ENCODE measurements at places on chromosomes 12 and 14. TPM values are rescaled to one million over a fixed set of nuclear protein-coding genes. Genes with fewer than 3 reads are reported as not detected.

Gene ADAM21
- not detected for total RNA-seq

Gene TMPRSS12
- not detected for total RNA-seq

Gene OVCH1
- not detected for total RNA-seq

Gene MIP
- total RNA-seq, result not detected

Gene KRT72
- not detected for total RNA-seq

Gene MYO1H
- 0.11 TPM for total RNA-seq

Gene DACT1
- not detected for total RNA-seq

Gene GEMIN2
- total RNA-seq, result 47.1 TPM

Gene TMED8
- total RNA-seq, result 45.4 TPM

Gene POTEG
- total RNA-seq, result 2.0 TPM

Gene BTG1
- total RNA-seq, result 102 TPM

Gene PLXNC1
- total RNA-seq, result 8.0 TPM

Gene PRH2
- not detected for total RNA-seq

Gene GPR84
- total RNA-seq, result 0.18 TPM

Gene PMCH
- not detected for total RNA-seq

Gene BRAP
- total RNA-seq, result 22.7 TPM

Gene SLC38A4
- total RNA-seq, result not detected

Gene ERG28
- 24.0 TPM for total RNA-seq

Gene GLT8D2
- not detected for total RNA-seq

Gene TAS2R46
- 1.6 TPM for total RNA-seq

Gene SPATS2
- total RNA-seq, result 36.4 TPM
